NCI-H524 treated with DMSO at 0.1 percent for 48 hours (cell line): ENCODE measurements at places on chromosomes 13 and 19.

GRCh38 chr13:22369840-22370239, 699.0 kb downstream of the FGF9 start:
- DNase-seq = no peak

DNA sequence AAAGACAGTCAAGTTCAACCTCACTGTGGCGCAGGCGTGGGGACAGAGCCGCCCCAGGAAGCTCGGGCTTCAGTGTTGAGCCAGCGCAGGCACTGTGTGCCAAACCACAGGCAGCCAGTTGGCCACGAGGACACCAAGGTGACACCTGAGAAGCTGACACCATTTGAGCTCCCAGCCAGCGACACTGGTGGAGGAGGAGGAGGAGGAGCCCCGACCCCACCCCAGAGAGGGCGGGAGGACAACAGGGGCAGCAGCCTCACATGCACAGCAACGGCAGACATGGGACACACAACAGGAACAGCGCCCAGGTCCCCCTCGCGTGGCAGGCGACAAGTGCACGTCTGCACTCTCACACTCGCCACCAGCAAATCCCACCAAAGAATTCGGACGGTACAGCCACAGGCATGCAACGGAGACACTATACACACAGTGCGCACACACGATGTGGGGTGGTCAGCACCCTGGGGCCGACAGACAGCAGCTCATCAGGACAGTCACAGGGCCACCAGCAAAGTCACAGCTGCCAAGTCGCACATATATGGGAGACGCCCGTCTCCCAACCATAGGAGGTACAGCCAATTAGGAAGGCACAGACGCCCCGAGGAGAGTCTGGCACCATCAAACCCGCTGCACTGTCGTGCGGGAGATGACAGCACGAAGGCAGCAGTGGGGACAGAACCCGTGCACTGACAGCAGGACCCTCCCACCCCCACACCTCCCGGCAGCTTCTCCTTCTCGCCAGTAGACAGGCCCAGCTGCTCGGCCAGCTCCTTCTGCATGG, 3.4 kb downstream of the EIF3G start:
- no peak for DNase-seq

DNA sequence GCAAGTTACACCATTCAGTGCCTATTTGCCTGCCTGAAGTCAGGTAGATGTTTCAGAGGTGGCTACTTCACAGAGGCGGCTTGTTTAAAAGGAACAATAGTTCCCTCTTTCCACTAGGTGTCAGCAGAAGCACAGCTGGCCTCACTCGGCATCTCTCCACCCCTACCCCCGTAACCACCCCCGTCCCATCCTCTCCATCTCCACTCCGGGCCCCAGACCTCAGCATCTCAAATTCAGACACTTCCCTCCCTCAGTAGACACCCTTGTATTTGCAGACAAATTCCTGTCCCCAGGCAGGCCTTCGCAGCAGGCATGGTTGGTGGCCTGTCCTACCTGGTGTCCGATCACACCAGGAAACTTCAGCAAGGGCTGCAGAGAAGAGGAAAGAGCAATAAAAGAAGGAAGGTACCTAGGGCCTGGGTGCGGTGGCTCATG, 9.1 kb upstream of the DPP9 start:
- peak; percentile 10 for DNase-seq

DNA sequence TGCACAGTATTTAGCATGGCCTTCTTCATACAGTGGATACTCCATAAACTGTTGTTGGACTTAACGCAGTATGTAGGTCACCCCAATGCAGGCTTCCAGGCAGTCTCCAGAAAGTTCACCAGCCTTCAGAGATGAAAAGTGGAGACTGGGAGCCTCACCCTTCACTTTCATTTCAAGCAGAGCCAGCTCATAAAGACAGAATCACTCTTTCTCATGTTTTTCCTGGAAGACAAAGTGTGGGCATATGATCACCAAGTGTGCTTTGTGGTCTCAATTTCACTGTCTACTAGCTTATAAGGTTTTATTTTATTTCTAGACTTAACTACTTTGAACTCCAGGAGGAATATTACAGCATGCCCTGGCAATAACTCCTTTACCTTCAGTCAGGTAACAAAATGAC, 26.3 kb upstream of the TNFSF11 start:
- DNase-seq = no peak

- DNase-seq = no peak
Measured at GRCh38 chr19:46124638-46125115, at the start of gene IGFL3. TSS of gene IGFL3 (minus strand) at chr19:46124688. CDS start at chr19:46124649, 39 bp downstream.

DNA sequence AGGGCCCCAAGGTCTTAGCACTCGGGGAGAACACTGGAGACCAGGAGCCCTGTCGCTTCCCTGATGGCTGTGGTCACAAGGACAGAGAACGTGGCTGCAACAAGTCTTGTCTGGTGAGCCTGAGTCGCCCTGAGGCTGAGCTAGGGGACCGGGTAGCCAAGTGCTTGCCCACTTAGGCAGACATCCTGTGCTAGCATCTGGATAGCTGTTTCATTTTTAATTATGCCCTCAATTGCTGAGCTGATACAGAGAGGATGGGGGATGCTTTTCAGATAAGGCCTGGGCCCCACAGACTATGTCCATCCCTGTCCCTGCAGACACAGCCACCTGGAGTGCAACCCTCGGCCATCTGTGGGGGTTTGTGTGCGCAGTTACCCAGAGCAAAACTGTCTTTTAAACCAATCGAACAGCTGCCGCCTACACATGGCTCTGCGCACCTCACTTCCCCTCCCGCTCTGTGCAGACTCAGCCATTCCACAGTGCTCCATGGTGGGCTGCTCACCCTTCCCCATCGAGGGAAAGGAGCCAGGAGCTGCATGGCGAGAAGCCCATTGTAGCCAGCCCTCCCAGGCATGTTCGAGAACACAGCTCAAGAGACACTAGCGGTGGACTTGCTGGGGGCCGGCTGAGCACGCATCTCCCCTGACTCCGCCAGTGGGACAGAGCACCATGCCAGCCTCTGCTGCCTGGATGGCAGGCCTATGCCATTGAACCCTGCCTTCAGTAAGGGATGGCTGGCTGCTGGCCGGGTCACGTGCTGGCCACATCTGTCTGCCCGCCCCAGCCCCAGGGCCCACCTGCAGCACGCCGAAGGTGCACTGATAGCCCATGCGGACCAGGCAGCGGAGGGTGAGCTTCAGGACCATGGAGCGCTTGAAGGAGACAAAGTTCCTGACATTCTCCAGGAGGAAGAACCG, 19.4 kb upstream of the EIF3G start:
- no peak for DNase-seq

GRCh38 chr19:18456974-18457373, 19.0 kb upstream of the ISYNA1 start:
- DNase-seq = no peak

GRCh38 chr13:51177188-51177587, 45.0 kb upstream of the FAM124A start:
- no peak for DNase-seq

DNA sequence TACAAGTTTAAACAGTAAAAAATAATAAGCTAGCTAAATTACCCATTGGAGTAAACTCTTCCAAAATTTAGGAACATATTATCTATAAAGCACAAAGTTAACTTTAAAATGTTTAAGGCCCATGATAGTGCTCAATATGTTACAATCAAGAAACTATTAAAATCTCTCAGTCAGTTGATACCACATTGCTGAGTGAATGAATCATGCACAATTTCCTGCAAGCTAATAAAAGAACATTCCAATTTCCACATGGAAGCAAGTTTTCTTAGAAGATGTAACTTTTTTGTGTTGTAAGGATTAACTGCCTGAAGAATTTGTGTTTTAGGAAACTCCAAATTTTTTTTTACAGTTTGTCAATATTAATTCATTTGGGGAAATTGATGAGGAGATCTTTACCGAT, 666.6 kb downstream of the SLITRK1 start:
- DNase-seq = no peak

DNA sequence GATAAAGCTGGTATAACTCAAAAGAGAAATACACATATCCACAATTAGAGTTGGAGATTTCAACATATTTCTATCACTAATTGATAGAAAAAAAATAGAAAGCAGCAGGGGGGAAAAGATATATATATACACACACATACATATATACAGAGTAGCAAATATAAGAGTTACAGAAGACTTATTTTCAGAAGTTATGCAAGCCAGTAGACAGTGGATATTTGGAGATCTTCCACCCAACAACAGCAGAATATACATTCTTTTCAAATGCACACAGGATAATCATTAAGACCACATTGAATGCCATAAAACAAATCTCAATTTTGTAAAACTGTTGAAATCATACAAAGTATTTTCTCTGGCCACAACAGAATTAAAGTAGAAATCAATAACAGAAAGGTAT, 192.8 kb downstream of the LACC1 start:
- DNase-seq = no peak

- no peak for DNase-seq
Measured at GRCh38 chr13:71820699-71821098, 46.3 kb downstream of the DACH1 start.
